ENCODE measurements at places on chromosomes 4 and X. TPM values are rescaled to one million over a fixed set of nuclear protein-coding genes. Genes with fewer than 3 reads are reported as not detected.

Gene GPR34
- not detected for total RNA-seq

Gene PIN4
- 2.2 TPM for total RNA-seq

Gene ARHGAP36
- not detected for total RNA-seq

Gene EGFL6
- total RNA-seq: not detected

Gene GNRHR
- total RNA-seq: not detected

Gene GC
- not detected for total RNA-seq

Gene XAGE1A
- not detected for total RNA-seq

Gene TMPRSS11F
- not detected for total RNA-seq

Gene KLHL8
- 9.5 TPM for total RNA-seq
